ENCODE measurements at places on chromosomes 2 and 18.

DNA sequence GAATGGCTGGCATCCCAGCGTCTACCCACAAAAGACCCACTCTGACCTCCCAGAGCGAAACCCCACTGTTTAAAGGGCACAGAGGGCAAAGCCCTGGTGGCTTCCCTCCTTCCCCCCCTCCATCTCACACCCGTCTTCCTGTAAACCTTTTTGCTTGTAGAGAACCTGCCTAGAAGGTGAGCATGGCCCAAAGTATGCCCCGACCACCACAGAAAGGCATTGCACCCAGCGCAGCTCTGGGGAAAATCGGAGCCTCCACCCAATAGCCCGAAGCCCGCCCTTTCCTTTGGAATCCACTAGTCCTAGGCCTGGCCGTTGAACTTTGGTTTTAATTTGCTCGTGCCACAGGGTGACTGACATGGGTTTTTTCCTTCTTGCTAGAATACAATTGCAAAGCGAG lies 22.6 kb downstream of the DIPK1C start:
- no peak for DNase-seq

DNA sequence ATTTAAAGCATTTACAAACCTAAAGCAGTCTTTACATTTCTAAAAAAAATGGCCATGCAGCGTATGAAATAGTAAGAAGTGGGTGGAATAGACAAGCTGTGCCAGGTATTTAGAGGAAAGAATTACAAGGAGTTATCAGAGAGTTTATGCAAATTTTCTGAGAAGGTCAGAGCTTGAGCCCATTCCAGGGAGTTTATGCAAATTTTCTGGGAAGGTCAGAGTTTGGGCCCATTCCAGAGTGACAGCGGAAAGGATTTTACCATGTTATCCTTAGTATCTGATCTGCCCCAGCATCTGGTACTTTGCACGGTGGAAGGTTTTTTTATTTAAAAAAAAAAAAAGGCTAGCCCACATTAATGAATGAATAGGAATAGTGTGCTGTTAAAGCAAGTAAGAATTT lies 1.4 kb upstream of the DOK6 start:
- DNase-seq, result no peak

DNA sequence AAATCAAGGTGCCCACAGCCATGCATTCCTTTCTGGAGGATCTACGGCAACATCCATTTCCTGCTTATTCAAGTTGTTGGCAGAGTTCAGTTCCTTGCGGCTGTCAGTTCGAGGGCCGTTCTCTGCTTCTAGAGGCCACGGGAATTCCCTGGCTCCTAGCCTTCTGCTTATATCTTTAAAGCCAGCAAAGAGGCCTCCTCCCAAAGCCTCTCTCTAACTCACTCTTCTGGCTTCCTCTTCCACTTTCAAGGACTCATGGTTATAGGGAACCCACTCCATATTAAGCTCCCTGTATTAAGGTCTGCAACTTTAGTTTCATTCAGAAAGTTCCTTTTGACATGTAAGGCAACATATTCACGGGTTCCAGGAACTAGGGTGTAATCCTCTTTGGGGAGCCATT lies 150.1 kb upstream of the RMP24 start:
- DNase-seq, result no peak

DNA sequence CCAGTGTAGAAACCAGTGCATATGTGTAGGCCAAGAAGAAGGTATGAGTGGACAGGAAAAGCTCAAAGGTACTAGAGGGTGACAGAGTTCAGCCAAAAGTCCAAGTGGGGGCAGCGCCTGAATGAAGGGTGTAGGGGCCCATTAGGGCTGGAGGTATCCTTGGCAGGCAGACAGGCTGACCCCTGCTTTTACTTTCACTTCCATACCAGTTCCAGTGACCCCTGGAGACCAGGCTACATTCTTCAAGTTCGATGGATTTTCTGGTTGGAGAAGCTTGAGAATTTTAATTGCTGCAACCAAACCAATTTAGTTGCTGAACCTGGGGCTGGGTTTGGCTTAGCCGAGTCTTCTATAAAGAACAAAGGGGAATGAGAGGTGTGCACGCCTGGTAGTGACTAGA lies 42.3 kb upstream of the MRPL33 start:
- DNase-seq, result no peak

Measured in hindlimb muscle (tissue), 1 donor.